ENCODE measurements at places on chromosomes 16 and 17.
A peak's percentile ranks its signal among the peaks of the same experiment; 100 is the strongest.

DNA sequence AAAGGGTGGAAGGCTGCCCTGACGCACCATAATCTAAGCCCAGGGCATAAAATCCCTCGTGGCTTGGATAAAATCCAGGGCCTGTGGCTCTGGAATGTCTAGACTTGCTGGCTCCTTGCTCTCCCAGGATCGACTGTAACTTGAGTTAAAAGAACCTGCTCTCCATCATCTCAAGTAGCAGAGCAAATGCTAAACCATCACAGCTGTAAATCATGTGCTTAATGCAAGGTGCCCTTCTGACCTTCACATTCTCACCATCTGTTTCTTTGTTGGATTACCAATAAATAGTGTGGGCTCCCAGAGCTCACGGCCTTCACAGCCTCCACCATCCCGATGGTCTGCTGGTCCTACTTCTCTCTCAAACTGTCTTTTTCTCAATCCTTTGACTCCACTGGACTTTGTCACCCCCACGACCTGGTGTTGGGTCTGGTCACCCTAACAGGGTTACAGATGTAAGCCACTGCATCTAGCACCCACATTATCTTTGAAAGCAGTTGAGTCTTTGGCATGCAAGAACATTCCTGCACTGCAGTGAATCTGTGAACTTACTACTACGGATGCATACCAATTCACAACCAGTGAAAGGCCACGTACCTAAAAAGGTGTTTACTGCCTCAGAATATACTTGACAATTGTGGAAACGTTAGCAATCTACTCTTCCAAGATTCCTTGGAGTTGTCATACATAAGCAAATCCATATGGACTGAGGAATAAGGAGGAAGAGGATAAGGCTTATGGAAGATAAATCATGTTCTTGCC lies 15.3 kb downstream of the RSL1D1 start:
- no peak for DNase-seq

DNA sequence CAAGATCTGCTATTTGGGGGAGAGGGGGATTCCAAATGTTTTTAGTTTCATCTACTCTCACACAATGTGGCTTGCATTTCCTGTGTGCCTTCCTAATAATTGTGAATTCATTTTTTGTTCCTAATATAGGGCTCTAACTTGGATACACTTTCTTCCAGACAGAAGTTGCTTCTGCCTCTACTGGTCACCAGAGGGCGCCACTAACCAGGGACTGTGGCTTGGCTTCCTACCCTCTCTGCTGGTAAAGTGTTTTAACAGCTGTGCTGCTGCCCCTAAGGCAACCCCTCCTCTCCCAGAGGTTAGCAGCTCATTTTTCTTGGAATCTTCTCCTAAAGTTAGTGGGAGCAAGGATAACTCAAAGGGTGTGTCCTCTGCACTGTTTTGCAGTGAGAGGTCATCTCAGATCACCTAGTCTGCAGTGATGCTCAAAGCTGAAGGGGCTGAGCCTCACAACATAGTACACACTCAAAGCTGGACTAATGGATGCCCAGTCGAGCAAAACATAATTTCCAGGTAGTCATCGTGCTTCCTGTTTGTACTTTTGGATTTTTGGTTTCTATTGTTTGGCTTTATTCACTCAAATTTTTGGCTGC lies 5.0 kb upstream of the PRSS54 start:
- no peak for DNase-seq

GRCh38 chr17:7636163-7636562 lies 6.2 kb downstream of the SHBG start:
- no peak for DNase-seq

- no peak for DNase-seq
Measured at GRCh38 chr17:44541884-44542581, 15.3 kb upstream of the FZD2 start.

DNA sequence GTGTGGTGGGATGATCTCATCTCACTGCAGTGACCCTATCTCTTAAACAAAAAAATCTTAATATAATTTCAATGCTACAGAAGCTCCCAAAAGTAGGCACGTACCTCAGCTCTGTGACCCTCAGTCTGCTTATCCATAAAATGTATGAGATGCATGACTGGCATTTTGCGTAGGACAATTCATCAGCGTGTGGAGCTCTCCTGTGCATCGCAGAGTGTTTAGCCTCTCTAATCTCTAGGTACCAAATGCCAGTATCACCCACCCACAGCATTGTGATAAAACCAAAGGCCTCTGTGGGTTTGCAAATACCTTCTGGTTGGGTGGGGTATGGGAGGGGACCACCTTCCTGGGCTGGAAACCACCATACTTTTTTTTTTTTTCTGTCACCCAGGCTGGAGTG lies 19.0 kb upstream of the TUBG2 start:
- DNase-seq = no peak

DNA sequence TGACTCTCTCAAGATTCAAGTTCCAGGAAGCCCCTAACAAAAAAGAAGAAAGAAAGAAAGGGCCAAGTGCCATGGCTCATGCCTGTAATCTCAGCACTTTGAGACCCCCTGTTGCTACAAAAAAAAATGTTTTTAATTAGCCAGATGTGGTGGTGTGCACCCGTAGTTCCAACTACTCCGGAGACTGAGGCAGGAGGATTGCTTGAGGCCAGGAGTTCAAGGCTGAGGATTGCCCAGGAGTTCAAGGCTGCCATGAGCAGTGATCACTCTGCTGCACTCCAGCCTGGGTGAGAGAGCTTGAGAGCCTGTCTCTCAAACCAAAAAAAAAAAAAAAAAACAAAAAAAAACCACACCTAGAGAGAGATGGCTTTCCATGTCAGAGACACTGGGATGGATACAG lies 18.8 kb downstream of the TLE7 start:
- DNase-seq = no peak

DNA sequence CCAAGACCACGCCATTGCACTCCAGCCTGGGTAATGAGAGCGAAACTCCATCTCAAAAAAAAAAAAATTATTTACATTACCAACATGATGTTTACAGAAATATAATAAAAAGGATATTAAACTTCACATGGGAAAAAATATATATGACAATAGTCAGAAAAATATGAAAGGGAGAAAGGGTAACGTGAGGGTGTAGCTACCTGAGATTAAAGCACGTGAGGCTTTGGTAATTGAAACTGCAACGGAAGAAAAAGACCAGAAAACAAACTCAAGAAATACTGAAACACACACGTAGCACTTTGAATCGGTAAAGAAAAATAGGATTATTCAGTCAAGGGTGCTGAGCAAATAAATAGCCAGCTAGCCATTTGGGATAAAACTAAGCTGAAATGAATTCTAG lies 53.6 kb downstream of the CYTH1 start:
- no peak for DNase-seq

GRCh38 chr17:29074488-29074887 lies 31.5 kb downstream of the PIPOX start:
- DNase-seq = no peak

DNA sequence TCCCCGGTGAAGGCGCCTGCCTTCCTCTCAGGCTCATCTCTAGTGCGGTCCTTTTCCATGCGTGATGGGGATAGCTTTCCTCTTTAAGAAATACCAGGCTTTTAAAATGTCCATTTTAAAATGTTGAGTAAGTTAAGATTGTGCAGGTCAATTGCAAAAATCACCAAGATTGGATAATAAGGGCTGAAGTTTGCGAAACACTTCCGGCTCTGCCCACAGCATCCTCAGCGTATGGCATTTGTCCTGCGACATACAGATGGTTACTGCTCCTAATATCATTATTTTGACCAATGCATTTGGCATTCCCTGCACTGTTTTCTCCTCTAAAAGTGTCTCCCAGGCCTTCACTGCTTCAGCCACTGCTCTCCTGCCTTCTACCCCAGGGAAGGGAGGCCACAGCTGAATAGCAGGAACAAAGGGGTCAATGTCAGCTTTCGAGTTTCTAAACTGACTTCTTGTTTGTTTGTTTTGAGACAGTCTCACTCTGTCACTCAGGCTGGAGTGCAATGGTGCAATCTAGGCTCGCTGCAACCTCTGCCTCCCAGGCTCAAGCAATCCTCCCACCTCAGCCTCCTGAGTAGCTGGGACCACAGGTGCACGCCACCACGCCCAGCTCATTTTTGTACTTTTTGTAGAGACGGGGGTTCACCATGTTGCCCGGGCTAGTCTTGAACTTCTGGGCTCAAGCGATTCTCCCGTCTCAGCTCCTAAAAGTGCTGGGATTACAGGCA lies 91.9 kb downstream of the CRISPLD2 start:
- DNase-seq = no peak

- DNase-seq = no peak
Measured at GRCh38 chr16:56988161-56988947, 1.0 kb upstream of the NLRC5 start.

- no peak for DNase-seq
Measured at GRCh38 chr17:5541610-5542202, 42.6 kb downstream of the NLRP1 start.

- peak; percentile 85 for DNase-seq
Measured at GRCh38 chr17:76501018-76501826, at the start of gene RHBDF2. TSS of gene RHBDF2 (minus strand) at chr17:76501423. CDS start at chr17:76481524, 19,899 bp downstream.

DNA sequence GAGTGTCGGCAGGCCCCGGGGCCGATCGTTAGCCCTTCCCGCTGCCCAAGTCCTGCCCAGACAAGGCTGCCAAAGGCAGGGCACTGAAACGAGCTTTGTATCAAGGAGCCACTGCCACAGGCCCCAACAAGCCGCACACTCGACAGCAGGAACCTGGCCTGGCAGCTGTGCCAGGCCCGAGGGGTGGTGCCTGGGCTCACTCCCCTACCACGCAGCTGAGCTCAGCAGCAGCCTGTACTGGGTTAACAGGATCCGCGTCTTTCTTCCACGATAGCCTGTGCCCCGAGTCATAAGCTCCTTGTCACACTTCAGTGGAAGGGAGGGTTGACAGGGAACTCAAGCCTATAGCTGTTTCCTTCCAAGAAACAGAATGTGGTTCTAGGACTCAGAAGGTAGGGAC lies 87.9 kb downstream of the ABR start:
- no peak for DNase-seq

DNA sequence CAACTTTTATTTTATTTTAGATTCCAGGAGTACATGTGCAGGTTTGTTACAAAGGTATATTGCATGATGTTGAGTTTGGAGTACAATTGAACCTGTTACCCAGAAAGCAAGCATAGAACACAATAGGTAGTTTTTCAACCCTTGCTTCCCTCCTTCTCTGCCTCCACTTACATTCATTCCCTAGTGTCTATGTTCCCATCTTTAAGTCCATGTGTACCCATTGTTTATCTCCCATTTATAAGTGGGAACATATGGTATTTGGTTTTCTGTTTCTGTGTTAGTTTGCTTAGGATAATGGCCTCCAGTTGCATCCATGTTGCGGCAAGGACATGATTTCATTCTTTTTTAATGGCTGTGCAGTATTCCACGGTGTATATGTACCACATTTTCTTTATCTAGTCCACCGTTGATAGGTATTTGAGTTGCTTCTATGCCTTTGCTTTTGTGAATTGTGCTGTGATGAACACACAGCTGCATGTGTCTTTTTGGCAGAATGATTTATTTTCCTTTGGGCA lies 114.0 kb upstream of the NACA2 start:
- no peak for DNase-seq

GRCh38 chr17:28552176-28552999 lies at the start of gene UNC119:
TSS of gene UNC119 (minus strand) at chr17:28552624. CDS start at chr17:28552557, 67 bp downstream.
- DNase-seq = peak; percentile 71

DNA sequence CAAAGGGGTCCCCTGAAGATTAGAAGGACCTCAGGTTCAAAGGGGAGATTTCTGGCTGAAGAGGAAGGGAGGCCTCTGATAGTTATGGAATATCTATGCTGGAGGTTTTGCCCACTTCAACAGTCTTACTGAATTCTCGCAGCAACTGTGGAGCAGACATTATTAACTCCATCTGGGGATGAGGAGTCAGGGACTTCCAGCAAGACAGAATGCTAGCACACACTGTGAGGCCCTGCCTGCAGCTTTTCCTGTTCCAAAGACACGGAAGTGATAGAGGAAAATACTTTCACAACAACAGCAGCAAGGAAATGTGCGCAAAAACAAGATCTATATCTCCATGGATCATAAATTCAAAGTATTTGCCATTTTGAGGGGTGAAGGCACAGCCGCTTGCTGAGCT lies 72.8 kb downstream of the RPH3AL start:
- DNase-seq = no peak

Data from GM19239 (cell line).